CD4-positive, alpha-beta T cell treated with Interleukin-21 for 1 hour (primary cell): ENCODE measurements at places on chromosomes 3 and 15.

- peak; percentile 25 for DNase-seq
These were observed 33.5 kb downstream of the MYL3 start for GRCh38 chr3:46829699-46830208.

- DNase-seq: no peak
These were observed 51.5 kb upstream of the CHST2 start for GRCh38 chr3:143068059-143068458.

DNA sequence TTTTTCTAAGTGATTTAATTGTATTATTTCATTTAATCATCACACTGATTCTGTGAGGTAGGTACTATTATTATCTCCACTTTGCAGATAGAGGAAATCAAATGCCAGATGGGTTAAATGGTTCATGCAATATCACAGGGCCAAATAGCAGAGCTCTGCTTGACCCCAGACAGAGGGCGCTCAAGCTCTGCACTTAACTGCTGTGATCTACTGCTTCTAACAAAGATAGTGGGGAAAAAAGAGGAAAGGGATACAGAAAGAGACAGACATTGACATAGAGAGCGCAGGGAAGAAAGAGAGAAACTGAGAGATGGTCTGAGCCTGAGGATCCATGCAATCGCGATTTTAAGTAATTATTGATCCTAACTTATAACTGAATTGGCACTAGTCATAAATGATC is 279.1 kb upstream of the THRB start:
- DNase-seq: no peak

DNA sequence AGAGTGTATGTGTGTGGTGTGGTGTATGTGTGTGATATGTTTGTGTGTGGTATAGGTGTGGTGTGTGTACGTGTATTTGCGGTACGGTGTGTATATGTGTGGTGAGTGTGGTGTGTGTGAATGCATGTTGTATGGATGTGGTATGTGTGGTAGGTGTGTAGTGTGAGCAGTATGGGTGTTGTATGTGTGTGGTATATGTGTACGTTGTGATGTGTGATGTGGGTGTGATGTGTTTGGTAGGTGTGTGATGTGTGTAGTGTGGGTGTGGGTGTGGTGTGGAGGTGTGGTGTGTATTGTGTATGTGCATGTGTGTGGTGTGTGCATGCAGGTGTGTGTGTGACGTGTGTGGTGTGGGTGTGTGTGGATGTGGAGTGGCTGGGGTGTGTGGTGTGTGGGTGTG is 58.7 kb downstream of the EFCAB12 start:
- no peak for DNase-seq

DNA sequence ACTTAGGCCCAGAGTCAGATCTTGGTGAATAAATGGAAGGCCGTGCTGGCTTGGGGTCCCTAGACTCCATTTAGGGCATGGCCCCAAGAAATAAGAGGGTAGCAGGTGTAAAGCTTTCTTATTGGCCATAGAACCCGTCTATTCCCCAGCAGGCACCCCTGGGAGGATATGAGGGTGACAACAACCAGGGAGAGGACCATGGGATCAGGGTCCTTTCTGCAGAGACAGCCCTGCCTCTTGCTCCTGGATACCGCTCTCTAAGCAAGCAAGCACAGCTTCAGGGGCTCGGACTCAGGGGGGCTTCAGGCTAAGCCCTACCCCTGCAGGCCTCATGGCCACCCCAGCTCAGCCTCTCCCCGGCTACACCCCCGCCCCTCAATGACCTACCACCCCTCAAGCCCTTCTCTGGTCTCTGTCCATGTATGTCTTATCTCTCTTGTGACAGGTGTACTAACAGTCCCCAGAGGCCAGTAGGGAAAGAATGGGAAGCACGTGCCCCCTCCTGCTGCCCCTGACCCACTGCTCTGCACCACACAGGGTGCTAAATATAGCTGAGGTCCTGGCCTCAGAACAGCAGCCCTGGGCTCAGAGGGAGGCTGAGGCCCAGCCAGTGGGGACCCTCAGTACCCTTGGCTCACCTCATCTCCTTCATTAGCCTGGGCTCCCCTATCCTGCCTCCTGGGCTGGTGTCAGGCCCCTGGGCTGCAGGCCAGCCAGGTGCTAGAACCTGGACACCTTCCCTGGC is 1.9 kb downstream of the XIRP1 start:
- DNase-seq: no peak

DNA sequence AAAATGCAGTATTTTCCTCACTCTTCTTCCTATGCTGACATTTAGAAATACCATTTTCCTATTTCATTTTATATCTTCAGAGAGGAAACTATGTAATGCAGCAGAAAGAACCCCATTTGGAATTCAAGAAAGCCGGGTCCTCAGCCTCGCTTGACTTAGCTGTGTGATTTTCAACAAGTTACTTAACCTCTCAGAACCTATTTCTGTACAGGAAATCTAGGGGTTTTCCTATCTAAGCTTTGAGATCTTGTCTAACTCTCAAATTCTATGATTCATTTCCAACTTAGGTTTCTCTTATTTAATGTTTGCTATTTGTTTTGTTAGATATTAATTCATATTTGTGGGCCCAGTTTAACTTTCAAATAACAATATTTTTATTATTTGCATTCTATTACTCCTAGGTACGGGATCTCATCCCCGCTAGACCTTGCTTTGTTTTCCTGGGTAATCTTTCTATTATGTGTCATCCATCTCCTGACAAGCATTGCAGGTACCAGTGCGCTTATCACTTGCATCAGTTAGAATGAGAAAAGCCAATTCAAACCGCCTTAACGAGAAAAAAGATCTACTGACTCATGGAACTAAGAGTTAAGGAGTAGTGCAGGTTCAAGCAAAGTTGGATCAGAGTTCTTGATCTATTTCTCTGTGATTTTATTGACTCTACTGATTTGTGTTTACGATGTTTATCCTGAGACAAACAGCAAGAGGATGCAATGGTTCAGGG is 70.6 kb upstream of the BHLHE40 start:
- peak; percentile 46 for DNase-seq

GRCh38 chr3:179964890-179965289 is 71.8 kb downstream of the PEX5L start:
- no peak for DNase-seq

- no peak for DNase-seq
These were observed 1457.9 kb upstream of the CADM2 start for GRCh38 chr3:83500931-83501330.

- no peak for DNase-seq
These were observed 66.7 kb downstream of the FBXL22 start for GRCh38 chr15:63663906-63664305.
